CMK (cell line): ENCODE measurements at places on chromosomes 6 and 20.

DNA sequence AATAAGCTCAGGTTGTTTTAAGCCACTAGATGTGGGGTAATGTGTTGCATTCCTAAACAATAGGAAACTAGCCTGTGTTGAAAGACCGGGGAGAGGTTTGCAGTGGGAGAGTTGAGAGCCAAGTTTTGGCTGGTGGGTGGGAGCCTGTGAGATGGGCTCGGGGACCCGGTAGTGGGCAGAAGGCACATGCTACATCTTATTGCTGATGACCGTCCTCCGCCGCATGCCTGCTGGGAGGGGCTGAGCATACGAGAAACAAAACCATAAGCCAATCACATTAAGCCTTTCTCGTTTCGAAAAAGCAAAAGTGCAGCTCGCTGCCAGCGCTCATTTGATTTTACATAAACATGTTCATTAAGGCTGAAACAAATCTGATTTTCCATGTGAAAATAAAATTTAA, 57.4 kb upstream of the MPC1 start:
- DNase-seq = no peak

DNA sequence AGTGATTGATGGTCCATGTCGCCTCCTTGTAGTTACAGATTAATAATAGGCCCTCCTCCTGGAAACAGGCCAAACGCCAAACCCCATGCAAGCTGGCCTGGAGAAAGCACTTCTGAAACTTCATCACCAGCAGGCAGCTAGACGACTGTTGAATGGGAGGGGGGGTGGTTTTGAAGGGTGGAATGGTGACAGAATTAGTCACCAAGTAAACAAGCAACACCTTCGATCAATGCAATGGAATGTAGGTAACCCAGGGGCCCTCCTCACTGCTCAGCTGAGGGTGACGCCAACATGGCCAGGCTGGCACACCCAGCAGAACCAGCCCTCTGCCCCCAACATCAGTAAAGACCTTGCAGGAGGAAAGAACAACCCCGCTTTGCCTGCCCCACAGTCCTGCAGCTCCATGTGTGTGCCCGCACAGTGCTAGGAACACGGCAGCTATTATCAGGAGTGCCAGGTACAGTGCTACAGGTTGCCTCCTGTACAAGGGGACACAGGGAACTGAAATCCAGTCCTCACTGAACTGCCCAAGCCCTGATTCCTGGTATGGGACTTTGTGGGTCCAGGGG, 2.7 kb downstream of the BCAS1 start:
- DNase-seq = no peak

- no peak for DNase-seq
These were observed 80.0 kb upstream of the EYA2 start for GRCh38 chr20:46814366-46815232.

DNA sequence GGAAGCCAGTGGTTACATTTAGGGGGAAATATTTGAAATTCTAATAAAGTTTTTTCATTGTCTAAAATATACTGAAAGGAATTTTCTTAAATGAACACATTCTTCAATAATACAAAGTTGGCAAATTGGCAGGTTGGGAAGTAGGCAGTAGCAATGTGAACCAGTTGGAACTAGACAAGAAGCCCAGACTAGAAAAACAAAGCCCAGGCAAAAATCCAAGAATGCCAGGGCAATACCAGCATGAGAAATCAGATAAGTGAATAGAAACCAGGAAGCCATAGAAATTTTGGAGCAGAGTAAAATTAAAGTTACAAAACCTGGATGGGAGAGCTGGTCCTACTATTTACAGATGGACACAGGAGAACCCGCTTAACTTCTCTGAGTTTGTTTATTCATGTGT, 52.2 kb downstream of the TPBG start:
- DNase-seq = no peak

- DNase-seq = peak; percentile 8
These were observed 1.9 kb upstream of the ULBP1 start for GRCh38 chr6:149961728-149962425.

- DNase-seq = no peak
These were observed 129.7 kb upstream of the FAM184A start for GRCh38 chr6:119207971-119208725.

GRCh38 chr6:33294086-33294823, 4.5 kb downstream of the RGL2 start:
- DNase-seq = no peak

DNA sequence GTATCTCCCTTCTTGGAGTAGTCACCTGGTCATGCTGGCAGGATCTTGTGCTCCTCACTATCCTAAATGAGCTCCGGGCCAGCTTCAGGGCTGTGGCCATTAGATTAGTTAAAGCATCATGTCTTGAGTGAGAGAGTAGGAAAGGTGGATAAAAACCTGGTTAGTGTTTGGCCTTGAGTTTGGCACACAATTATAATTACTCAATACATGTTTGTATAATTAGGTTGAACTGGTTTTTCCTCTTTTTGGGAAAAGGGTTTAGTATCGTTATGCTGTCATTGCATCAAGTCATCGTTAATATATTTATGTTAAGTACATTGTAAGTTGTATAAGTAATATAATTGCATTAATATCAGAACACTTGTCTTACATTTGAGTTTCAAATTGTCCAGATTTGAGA, 126.3 kb downstream of the CDKAL1 start:
- DNase-seq = no peak

GRCh38 chr20:24771542-24772061, 177.5 kb upstream of the CST7 start:
- no peak for DNase-seq

DNA sequence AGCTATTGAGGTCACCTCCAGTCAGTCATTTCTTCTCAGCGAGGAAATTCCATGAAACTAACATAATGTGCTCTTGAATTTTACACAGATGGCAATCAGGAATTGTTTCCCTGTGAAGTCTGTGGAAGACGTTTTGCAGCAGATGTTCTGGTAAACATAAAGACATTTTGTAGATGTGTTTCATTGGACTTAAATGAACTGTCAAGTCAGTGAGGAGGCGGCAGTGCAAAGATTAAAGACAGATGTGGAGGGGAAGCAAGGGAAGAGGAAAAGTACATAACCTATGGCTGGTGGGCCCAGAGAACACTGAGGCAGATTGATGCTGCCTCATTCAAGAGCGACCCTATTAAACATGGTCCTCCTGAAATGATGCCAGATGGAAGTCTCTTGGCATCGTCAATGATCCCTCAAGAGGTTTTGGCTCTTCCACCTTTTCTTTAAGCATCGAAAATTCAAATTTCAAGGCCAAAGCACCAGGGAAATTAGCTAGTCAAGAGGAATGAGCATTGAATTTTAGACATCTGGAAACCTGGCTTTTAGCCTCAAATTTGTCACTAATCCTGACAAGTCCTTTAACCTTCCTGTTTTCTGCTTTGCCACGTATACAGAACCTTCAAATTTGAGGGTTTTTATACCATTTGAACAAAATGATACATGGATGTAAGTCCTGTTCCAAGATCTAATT, 20.1 kb downstream of the ZC2HC1B start:
- no peak for DNase-seq

GRCh38 chr6:104402572-104402971, 457.1 kb downstream of the HACE1 start:
- no peak for DNase-seq

- DNase-seq = no peak
These were observed 129.6 kb upstream of the NUP153 start for GRCh38 chr6:17836293-17836692.

GRCh38 chr20:47574616-47575364, 73.1 kb downstream of the NCOA3 start:
- no peak for DNase-seq

- no peak for DNase-seq
These were observed 4.4 kb upstream of the PRIM2 start for GRCh38 chr6:57313009-57313408.

DNA sequence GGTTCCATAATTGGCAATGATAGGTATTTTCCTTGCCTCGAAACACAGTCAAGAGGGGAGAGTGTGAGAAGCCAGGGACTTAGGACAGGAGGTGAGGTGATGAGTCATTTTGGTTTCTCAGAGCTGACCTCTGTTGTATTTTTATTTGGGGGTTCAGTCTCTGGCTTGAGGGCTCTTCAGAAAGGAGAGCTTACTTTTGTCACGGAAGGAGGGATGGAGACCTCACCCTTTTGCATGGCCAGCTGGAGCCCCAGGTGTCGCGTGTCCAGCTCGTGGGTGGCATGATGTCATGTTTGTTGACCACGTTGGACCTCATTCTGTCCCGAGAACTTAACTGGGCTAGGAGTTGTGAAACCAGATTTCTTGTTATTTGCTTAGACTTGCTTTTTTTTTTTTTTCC, 293.9 kb downstream of the QKI start:
- no peak for DNase-seq

GRCh38 chr6:3322366-3322890, 63.7 kb downstream of the PSMG4 start:
- DNase-seq = no peak

GRCh38 chr20:37475252-37475651, 45.8 kb upstream of the NNAT start:
- DNase-seq = no peak

GRCh38 chr20:25041813-25042530, 16.0 kb downstream of the ACSS1 start:
- DNase-seq = no peak

DNA sequence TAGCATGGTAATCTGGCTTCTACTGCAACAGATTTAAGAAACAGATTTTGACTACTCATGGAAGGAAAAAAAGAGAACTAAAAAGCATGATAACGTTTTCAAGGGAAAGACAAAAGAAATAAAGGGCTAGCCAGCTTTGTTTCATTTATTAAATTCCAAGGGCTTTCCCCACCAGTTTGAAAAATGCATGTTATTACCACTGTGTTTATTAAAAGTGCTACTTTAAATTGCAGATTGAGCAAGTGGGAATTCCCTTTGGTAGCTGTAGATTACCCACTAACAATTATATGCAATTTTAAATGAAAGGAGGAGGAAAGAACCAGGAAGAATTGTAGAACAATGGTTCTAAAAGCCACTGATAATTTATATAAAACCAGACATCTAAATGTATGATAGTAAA, 40.6 kb upstream of the NHSL1 start:
- no peak for DNase-seq

GRCh38 chr6:131177996-131178395, 42.7 kb downstream of the AKAP7 start:
- no peak for DNase-seq

- peak; percentile 46 for DNase-seq
These were observed 25.7 kb upstream of the TCFL5 start for GRCh38 chr20:62887152-62887859.
